Thyroid gland (tissue), 4 donors: ENCODE measurements at places on chromosomes 16 and 17. TPM values are rescaled to one million over a fixed set of nuclear protein-coding genes. Genes with fewer than 3 reads are reported as not detected.

- H3K4me3 ChIP-seq = no peak overlapping the region
- H3K36me3 ChIP-seq = peaks cover 7% of the 10 kb centered on the region
- no peak overlapping the region for H3K27ac ChIP-seq
- no peaks in the 10 kb centered on the region for H3K27me3 ChIP-seq
- DNase-seq = no peak
Measured at GRCh38 chr16:19497176-19497575, 24.7 kb downstream of the GDE1 start.

DNA sequence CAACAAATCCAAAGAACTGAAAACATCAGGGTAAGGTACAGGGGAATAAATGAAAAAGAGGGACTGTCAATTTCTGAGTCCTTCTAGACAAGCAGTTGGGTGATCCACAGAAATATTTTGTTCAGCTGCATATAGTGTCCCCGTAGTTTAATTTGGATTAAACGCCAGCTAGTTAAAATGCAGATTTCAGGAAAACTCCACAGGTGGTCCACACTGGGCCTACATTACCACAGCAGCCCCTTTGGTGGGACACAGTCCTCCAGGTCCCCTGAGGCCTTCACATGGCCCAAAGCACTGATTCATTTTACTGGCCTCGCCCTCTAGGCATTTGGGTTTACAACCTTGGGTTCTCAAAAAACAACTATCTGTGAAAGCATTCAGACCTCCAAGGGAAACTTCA is 4.6 kb downstream of the ARHGAP17 start:
- no peaks in the 10 kb centered on the region for H3K36me3 ChIP-seq
- no peak for DNase-seq
- H3K4me3 ChIP-seq = no peak overlapping the region
- peaks cover 56% of the 10 kb centered on the region for H3K4me1 ChIP-seq
- no peak overlapping the region for H3K27ac ChIP-seq

GRCh38 chr16:89074803-89075688 is 18.6 kb upstream of the ACSF3 start:
- no peak overlapping the region for H3K4me3 ChIP-seq
- H3K27ac ChIP-seq = no peak overlapping the region
- H3K4me1 ChIP-seq = no peaks in the 10 kb centered on the region
- no peak for DNase-seq

GRCh38 chr17:13721705-13722104 is 120.0 kb upstream of the HS3ST3A1 start:
- no peak overlapping the region for H3K27ac ChIP-seq
- H3K27me3 ChIP-seq = no peaks in the 10 kb centered on the region
- H3K36me3 ChIP-seq = no peaks in the 10 kb centered on the region
- H3K4me3 ChIP-seq = no peak overlapping the region

GRCh38 chr16:13510425-13511151 is 409.4 kb upstream of the ERCC4 start:
- H3K4me3 ChIP-seq = no peak overlapping the region
- DNase-seq = no peak
- no peaks in the 10 kb centered on the region for H3K4me1 ChIP-seq
- H3K36me3 ChIP-seq = no peaks in the 10 kb centered on the region
- H3K27me3 ChIP-seq = no peaks in the 10 kb centered on the region

DNA sequence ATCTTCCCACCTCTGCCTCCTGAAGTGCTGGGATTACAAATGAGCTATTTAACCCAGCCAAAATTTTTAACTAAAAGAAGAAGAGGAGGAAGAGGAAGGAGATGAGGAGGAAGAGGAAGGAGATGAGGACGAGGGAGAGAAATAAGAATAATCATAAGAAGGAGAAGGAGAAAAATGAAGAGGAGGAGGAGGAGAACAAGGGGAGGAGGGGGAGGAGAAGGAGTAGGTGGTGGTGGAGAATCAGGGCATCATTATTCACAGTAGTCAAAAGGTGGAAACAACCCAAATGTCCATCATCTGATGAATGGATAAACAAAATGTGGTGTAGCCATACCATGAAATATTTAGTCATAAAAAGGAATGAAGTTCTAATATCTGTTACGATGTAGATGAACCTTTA is 21.2 kb upstream of the MGAT5B start:
- H3K4me3 ChIP-seq = no peak overlapping the region
- no peak for DNase-seq
- H3K4me1 ChIP-seq = no peaks in the 10 kb centered on the region
- H3K27me3 ChIP-seq = peaks cover 2% of the 10 kb centered on the region
- H3K27ac ChIP-seq = no peak overlapping the region

- H3K4me3 ChIP-seq = peak overlapping the region; percentile 62
- H3K36me3 ChIP-seq = no peaks in the 10 kb centered on the region
- peak overlapping the region; percentile 82 for H3K27ac ChIP-seq
- peaks cover 40% of the 10 kb centered on the region for H3K4me1 ChIP-seq
Measured at GRCh38 chr16:74999219-74999608, 390 bp downstream of the ZNRF1 start.

DNA sequence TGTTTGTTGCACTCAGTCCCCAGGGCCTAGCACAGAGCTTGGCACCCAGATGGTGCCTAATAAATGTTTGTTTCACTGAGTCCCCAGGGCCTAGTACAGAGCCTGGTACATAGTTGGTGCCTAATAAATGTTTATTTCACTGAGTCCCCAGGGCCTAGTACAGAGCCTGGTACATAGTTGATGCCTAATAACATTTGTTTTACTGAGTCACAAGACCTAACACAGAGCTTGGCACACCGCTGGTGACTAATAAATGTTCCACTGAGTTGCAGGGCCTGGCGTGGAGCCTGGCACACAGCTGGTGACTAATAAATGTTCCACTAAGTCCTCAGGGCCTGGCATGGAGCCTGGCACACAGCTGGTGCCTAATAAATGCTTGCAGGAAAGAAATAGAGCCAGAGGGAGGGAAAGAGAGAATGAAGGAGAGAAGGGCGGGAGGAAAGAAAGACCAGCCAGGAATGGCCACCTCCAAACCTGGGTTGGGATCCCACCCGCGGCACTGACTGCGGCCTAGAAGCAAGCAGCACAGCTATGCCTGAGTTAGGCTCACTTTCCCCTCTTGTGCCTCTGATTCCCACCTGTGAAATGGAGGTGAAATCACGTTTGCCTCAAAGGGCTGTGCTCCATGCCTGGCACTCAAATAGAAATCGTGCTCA is 7.5 kb downstream of the SLC5A11 start:
- H3K27ac ChIP-seq = no peak overlapping the region
- no peaks in the 10 kb centered on the region for H3K27me3 ChIP-seq
- no peaks in the 10 kb centered on the region for H3K36me3 ChIP-seq
- no peaks in the 10 kb centered on the region for H3K4me1 ChIP-seq
- no peak for DNase-seq

GRCh38 chr17:18231164-18231563 is 5.7 kb downstream of the LLGL1 start:
- no peak for DNase-seq
- no peaks in the 10 kb centered on the region for H3K27me3 ChIP-seq
- peaks cover 5% of the 10 kb centered on the region for H3K36me3 ChIP-seq

The C16orf86 gene
- total RNA-seq = 5.1 TPM

The KRTAP2-1 gene
- total RNA-seq = not detected

The IKZF3 gene
- 2.8 TPM for total RNA-seq
